ENCODE measurements at places on chromosomes 12 and 14.

GRCh38 chr12:50112456-50113218, 601 bp downstream of the COX14 start:
- no peak for DNase-seq

- DNase-seq, result no peak
Observed at GRCh38 chr12:11756022-11756421, 106.5 kb downstream of the ETV6 start.

GRCh38 chr12:47070310-47070709, 9.1 kb upstream of the PCED1B start:
- no peak for DNase-seq

DNA sequence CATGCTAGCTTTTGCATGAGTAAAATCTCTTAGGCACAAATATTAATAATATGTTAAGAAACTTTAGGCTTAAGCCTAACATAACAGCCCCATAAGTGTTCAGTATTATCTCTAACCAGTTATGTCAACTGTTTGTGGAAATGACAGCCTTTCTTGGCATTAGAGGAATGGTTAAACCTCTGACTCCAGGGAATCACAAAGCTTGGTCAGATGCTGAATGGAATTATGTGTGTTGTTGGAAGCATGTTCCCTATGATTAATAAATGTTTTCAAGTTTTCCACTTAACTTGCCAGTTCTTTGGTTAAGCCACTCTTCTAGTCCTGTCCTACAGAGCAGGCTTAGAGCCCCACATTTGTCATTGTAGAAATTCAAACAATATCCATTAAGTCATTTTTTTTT, 17.0 kb downstream of the PSEN1 start:
- DNase-seq, result peak; percentile 17

GRCh38 chr14:53055003-53055402, 98.1 kb downstream of the DDHD1 start:
- DNase-seq, result no peak

DNA sequence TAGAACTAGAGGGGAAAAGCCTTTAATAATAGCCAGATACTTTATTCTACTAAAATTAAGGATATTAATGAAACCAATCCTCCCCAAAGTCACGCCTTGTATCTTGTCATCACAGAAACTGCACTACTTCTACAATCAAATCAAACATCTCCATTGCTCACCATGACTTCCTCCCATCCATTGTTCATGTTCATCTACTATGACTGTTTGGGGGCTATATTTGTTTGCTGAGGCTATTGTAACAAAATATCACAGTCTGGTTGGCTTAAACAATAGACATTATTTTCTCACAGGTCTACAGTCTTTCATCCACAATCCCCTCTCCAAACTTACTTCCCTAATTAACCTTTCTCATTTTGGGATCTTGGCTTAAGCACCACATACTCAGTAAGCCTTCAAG, 193.6 kb upstream of the FSCB start:
- no peak for DNase-seq

DNA sequence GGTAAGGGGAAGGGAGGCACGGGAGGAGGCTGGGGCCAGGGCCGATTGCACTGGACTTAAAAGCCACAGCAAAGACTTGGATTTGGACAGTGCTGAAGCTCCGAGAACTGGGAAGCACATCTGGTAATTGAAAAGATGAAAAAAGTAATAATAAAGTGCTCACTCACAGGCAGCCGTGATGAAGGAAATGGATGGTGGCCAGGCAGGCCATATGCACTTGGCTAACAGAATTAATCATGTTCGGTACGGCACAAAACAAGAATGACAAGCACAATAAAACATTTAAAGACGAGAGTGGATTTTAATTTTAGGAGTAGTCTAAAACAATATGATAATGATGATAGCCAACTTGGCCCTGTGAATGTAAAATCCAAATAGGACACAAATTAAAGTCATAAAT, 154.3 kb downstream of the VRK1 start:
- no peak for DNase-seq

DNA sequence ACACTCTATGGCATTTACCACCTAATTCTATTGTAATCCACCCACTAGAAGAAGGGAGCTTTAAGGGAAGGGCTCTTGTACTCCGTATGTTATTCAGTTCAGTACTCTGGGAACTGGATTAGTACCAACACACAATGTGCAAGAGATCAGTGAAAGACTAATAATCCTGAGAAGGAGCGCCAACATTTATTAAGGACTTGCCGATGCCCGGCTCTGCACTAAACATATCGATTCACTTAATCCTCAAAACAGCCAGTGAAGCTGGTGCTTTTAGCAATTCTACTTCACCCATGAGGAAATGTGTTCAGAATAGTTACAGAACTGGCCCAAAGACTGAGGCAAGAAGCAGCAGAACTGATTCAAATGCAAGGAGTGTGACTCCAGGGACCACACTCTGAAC, 80.9 kb downstream of the RPS6KA5 start:
- DNase-seq, result no peak

DNA sequence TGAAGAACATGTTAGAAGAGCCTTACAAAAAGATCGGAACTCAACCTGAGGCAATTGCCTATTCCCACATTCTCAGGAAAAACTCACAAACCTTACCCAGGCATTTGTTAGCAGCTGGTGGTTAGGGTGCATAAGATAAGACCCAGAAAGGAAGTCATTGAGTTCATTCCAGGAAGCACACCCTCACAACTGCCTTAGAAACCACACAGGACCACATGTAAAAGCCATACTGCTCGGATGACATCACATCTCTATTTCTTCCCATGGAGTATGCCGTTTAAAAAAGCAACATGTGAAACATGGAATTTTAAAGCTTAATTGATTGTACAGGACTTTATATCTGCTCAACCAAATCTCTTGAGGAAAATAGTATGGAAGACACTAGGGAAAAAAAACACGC, 411.2 kb downstream of the DAD1 start:
- no peak for DNase-seq

- DNase-seq, result peak; percentile 48
Observed at GRCh38 chr12:81257947-81258551, 180.2 kb downstream of the ACSS3 start.

- DNase-seq, result no peak
Observed at GRCh38 chr12:7973457-7973825, 37.5 kb upstream of the SLC2A3 start.

DNA sequence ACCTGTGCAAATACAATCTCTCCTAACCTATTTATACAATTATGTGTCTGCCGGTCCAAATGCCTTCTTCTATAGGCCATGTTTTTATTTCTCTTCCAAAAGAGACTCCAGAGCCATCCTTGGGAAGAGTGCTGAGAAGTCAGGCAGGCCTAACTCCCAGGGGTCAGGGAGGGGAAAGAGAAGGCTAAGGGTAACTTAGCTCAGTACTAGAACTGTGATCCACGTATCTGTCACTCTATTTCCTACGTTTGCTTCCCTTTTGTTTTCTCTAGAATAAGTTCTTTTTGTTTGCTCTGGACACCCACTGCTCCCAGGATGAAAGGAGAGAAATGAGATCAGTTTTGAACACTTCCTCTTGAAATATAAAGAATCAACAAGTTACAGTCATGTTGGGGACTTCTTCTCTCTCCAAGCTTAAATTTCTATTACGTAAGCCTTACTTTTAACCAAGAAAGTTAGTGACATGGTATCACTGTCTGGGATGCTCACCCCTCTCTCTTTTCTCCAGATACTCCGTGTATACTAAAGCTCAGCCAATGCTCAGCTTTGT, 79.2 kb downstream of the DAD1 start:
- DNase-seq, result no peak

GRCh38 chr12:46831335-46832129, 5.7 kb upstream of the SLC38A4 start:
- DNase-seq, result no peak

DNA sequence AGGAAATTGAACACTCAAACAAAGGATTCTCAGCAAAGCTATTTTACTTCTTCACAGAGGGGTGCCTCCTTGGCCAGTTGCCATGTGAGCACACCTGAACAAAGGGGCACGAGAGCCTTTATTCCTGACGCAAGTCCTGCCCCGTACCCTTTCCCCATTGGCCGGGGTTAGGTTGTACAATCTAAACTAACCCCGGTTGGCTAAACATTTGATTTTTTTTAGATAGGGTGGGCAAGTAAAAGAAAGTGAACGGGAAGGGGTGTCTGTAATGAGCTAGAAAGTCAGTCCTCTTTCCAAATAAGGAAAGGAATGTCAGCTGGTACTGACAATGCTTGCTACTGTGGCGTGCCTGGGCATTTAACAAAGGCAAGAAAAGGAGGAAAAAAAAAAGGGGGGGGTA, 135.5 kb upstream of the CDKN3 start:
- DNase-seq, result no peak

GRCh38 chr14:31529053-31529452, 32.2 kb upstream of the NUBPL start:
- no peak for DNase-seq

- DNase-seq, result no peak
Observed at GRCh38 chr12:6605421-6606330, 1.5 kb downstream of the CHD4 start.

- no peak for DNase-seq
Observed at GRCh38 chr14:61503167-61503801, 181.9 kb downstream of the PRKCH start.

DNA sequence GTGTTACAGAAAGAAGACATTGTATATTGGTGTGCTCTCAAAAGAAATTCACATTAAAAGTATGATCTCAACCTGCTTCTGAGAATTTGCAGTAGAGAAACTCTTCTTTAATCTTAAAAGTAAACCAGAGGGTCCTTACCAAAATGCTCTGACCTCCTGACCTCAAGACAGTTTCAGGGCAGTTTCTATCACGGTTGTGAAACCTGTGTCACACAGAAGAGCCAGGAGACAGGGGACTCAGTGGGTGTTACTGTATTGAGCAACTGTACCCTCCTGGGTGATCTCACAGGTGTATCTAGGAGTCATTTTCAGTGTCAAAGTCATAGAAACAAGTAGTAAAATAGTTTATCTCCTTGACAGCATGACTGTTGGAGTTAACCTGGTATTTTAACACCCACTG, 178.0 kb downstream of the GRIP1 start:
- no peak for DNase-seq

DNA sequence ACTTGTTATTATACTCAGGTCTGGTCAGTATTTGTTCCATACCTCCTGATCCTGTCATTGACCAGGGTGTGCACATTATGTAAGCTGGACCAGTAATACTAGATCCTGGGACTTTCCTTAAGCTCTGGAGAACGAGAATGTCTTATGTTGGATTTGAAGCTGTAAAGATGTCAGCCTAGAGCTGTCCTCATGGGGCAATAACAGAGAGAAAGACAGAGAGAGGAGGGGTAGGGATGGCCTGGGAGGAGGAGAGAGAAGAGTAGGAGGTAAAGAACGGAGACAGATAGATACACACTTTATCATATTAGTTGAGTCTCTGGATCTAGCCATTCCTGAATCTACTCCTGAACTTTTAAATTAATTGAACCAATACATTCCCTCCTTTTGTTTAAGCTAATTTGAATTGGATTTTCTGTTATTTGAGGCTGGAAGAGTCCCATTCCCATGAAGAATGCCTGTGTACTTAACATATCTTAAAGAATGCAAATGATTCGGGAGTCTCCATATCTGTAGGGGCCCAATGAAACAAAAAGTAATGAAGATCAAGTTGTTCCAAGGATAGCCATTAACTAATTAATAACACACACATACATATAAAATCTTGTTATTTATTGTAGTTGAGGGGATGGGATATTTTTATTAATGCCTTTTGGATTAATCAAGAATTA, 55.9 kb downstream of the PLEKHA5 start:
- DNase-seq, result no peak

DNA sequence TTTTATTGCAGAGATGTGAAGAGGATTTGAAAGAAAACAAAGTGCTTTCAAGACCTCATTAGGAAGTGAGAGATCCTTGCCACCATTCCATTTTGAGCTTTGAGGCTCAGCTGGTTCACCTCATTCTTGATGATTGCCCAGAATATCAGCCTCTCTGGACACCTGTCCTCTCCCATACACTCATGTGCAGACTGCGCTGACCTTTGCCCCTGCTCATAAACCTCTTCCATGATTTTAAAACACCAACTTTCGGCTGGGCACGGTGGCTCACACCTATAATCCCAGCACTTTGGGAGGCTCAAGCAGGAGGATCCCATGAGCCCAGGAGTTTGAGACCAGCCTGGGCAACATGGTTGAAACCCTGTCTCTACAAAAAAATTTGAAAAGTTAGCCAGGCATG, 8.9 kb downstream of the COX14 start:
- no peak for DNase-seq

- peak; percentile 62 for DNase-seq
Observed at GRCh38 chr14:72781561-72782508, 112.1 kb downstream of the DPF3 start.

DNA sequence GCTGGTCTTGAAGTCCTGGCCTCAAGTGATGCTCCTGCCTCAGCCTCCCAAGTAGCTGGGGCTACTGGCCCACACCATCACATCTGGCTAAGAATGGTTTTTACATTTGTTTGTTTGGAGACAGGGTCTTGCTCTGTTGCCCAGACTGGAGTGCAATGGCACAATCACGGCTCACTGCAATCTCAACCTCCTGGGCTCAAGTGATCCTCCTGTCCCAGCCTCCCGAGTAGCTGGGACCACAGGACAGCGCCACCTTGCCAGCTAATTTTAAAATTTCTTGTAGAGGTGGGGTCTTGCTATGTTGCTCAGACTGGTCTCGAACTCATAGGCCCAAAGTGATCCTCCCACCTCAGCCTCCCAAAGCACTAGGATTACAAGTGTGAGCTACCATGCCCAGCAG, 28.6 kb upstream of the TSPAN9 start:
- no peak for DNase-seq

- DNase-seq, result no peak
Observed at GRCh38 chr12:47268501-47269454, 189.0 kb upstream of the AMIGO2 start.

GRCh38 chr12:47066278-47067025, 13.0 kb upstream of the PCED1B start:
- no peak for DNase-seq

- DNase-seq, result no peak
Observed at GRCh38 chr12:53465679-53466078, 13.8 kb downstream of the PCBP2 start.

DNA sequence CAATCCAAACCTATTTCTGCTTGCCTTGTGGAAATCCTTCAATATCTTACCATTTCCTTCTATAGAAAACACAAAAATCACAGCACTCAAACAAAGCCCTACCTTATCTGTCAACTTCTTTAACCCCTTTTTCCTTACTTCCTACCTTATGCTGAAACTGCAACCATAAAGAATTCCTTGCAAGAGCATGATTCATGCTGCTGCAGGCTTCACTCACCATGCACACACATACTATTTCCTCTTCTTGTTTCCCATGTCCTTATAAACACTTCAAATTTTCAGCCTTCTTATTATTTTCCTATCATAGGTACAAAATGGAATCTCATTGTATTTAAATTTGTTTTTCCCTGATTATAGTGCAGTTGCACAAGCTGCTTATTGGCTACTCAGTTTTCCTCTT, 23.3 kb downstream of the LMNTD1 start:
- DNase-seq, result no peak

DNA sequence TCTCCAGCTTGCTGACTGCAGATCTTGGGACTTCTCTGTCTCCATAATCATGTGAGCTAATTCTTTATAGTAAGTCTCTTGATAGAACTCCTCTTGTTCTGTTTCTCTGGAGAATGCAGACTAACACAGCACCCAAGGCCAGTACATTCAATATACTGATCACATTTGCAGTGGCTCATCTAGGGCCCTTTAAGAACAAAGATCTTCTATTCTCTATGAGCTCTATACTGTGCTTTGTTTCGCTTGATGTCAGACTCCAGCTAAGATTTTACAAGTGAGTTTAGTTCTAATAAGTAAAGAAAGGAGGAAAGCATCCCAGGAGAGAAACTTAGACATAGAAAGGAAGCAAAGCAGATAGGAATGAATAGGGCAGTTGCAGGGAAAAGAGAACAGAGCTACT, 69.3 kb upstream of the TMPO start:
- no peak for DNase-seq
